ENCODE measurements at places on chromosomes 12 and 14. TPM values are rescaled to one million over a fixed set of nuclear protein-coding genes. Genes with fewer than 3 reads are reported as not detected.

INHBE gene
- total RNA-seq: not detected

GARIN6 gene
- total RNA-seq: not detected

OAS2 gene
- total RNA-seq: 11.4 TPM

TAS2R7 gene
- total RNA-seq: not detected

FAM186B gene
- total RNA-seq: 7.0 TPM

AKAP5 gene
- total RNA-seq: not detected

GLS2 gene
- 7.6 TPM for total RNA-seq

GDF3 gene
- total RNA-seq: not detected

SOAT2 gene
- total RNA-seq: not detected

MUCL1 gene
- not detected for total RNA-seq

EFS gene
- 3.1 TPM for total RNA-seq

SPTB gene
- under 0.01 TPM for total RNA-seq

RAPGEF3 gene
- 25.0 TPM for total RNA-seq

PIK3C2G gene
- total RNA-seq: 128 TPM

PRB2 gene
- not detected for total RNA-seq

Data from stomach (tissue), 19 donors.